Activated naive CD4-positive, alpha-beta T cell treated with anti-CD3 and anti-CD28 coated beads for 36 hours (primary cell): ENCODE measurements at places on chromosomes 16 and 17.

DNA sequence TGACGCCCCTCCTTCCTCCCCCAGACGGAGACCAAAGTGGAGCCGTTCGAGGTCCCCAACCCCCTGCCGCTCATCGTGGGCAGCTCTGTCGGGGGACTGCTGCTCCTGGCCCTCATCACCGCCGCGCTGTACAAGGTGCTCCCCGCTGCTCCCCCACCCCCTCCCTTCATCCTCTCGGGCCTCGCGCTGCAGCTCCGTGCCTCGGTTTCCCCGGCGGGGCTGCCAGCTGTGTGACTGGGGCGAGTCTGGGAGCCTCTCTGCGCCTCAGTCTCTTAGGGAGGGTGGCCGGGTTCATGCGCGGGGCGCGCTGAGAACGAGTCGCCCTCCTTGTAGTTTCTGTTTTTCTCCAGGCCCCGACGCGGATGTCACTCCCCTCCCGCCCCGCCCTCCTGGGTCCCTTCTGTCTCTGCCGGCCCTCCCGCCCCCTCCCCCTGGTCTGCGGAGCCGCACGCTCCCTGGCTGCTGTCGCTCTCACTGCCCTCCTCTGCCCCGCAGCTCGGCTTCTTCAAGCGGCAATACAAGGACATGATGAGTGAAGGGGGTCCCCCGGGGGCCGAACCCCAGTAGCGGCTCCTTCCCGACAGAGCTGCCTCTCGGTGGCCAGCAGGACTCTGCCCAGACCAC, 23.7 kb upstream of the ITGAX start:
- peak; percentile 55 for DNase-seq

DNA sequence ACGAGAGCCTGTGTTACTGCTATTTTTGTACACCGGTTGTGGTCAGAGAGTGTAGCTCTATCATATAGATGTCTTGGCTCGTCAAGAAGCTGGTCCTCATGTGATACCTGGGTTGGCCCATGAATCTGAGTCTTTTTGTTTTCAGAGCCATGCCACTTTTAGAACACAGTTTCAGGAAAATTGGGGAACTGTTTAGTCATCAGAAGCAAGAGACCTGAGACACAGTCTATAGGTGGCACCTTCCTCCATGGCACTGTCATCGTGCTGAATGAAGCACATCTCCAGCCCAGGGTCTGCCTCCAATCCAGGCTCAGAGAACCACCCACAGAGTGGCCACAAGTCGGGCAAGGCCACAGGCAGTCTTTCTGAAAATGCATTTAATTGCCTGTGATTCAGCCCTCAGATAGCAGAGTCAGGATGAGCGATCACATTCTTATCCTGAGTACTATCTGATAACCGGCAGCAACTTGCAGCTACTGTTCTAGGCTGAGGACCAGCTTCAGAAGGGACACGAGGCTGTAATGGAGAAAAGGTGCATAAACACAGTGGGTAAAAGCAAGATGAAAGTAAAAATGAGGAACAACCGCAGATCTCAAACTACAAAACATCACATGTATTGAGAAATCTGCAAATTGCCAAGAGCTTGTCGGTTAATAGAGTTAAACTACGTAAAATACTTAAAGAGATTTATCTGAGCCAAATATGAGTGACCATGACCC, 14.2 kb upstream of the HAPSTR1 start:
- DNase-seq: peak; percentile 44

- DNase-seq: no peak
Observed at GRCh38 chr17:67559381-67559966, 158.3 kb upstream of the NOL11 start.

DNA sequence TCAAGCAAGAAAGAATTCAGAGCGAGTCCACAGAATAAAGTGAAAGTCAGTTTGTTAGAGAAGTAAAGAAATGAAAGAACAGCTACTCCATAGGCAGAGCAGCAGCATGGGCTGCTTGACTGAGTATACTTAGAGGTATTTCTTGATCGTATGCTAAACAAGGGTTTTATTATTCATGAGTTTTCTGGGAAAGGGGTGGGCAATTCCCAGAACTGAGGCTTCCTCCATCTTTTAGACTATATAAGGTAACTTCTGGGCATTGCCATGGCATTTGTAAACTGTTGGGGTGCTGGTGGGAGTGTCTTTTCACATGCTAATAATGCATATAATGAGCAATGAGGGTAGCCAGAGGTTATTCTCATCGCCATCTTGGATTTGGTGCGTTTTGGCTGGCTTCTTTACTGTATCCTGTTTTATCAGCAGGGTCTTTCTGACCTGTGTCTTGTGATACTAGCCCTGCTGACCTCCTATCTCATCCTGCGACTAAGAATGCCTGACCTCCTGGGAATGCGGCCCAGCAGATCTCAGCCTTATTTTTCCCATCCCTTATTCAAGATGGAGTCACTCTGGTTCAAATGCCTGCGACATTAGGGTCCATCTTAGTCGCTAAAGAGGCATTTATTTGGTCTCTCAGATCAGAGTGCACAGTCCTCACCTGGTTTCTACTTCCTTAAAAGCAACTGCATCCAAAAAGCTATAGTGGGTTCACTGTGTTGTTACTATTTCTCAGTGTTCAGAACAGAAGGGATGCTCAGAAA, 100.6 kb upstream of the CACNG5 start:
- DNase-seq: no peak

GRCh38 chr16:11800382-11800718, 3.3 kb upstream of the ZC3H7A start:
- no peak for DNase-seq

- no peak for DNase-seq
Observed at GRCh38 chr16:54503856-54504219, 217.3 kb upstream of the IRX3 start.

GRCh38 chr17:71634376-71634775, 486.4 kb upstream of the SOX9 start:
- no peak for DNase-seq

DNA sequence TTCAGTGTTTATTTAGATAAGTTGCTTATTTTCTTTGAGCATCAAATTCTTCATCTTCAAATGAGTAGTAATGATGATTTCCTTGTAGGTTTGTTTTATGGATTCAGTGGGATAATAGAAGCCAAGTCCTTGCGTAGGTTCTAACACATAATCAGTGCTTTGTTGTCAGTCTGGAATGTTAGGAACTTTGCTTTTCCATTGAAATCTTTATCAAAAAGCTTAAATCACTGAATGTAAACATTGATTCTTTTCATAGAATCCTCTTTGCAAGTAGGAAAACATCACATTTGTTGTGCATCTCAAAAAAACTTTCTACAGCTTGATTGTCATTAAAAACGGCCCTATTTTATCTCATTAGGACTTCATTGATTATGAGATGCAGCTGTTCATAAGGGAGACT, 490.3 kb upstream of the GOT2 start:
- no peak for DNase-seq

DNA sequence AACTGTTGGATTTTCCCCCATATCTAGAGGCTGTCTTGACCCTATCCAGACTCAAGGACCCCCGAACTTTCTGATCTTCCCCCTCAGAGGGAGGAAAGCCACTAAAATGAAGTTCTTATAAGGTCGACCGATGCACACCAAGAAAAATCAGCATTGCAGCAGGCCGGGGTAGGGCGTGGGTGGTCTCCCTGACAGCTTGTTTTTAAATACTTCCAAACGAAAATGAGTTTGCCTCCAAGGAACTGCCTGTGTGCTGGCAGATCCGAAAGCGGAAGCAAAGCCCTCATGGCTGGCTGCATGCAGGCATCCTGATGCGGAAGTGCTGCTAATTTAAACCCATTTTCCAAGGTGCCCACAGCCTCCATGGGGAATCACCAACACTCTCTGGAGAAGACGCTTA, 374.3 kb upstream of the XYLT1 start:
- no peak for DNase-seq

DNA sequence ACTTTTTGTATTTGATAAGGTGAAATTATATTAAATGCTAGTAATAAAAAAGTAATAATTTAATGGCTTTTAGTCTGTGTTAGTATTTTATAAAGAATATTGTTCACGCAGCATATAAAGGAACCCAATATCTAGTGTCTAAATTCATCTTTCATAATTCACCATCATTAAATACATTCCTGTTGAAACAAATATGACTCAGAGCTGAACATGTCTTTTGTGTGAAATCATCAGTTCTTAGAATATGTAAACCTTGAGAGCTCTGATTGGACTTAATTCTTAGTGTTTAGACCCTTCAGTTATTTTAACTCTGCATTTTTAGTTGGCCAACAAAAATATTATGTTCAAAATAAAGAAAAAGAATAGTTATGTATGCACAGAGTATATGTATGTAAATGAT, 71.8 kb downstream of the ABHD15 start:
- DNase-seq: no peak

GRCh38 chr17:57940653-57941329, 14.4 kb downstream of the CUEDC1 start:
- peak; percentile 32 for DNase-seq

DNA sequence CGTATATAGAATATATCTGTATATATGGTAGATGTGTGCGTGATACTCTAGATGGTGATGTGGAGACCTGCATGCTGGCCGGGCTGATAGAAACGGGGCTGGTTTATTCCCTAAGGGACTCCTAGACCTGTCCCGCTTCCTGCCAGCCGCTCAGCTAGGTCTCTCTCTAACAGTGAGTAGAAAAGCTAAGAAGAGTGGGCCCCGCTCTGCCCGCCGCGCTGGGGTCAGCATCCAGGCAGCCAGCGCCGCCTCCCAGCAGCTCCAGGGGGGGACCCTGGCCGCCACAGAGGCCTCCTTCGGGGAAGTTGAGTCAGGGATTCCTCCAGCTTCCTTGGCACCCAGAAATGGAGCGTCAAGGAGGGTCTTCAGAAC, 9.4 kb downstream of the CYGB start:
- DNase-seq: no peak

GRCh38 chr16:85420501-85421337, 192.4 kb upstream of the GSE1 start:
- DNase-seq: peak; percentile 71

DNA sequence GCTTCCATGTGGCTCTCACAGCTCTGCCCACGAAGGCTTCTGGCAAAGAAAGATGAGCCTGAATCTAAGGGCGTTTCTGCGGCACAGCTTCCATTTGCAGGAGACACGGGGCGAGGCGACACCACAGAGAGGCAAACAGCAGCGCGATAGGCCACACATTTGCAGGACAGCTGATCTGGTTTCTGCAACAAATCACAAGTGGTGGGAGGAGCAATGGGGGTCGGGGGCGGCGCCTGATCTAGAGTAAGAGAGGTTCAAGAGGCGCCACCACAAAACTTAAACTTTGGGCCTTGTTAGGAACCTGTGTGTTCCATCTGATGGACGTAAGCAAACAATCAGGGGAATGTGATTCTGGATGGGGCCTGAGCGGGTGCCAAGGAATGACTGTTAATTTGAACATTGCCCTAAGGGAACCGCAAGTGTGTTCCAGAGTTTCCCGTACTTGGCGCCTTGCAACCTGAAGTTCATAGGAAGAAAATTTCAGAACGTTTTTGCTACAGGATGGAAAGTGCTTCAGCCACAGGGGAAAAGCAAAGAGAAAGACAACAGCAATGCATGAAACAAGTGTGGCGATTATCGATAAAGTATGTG, 18.9 kb upstream of the ENPP7 start:
- DNase-seq: no peak
